ENCODE measurements at places on chromosomes 2 and 18.

- no peak for DNase-seq
Observed at GRCh38 chr2:145067549-145068030, 547.7 kb upstream of the ZEB2 start.

DNA sequence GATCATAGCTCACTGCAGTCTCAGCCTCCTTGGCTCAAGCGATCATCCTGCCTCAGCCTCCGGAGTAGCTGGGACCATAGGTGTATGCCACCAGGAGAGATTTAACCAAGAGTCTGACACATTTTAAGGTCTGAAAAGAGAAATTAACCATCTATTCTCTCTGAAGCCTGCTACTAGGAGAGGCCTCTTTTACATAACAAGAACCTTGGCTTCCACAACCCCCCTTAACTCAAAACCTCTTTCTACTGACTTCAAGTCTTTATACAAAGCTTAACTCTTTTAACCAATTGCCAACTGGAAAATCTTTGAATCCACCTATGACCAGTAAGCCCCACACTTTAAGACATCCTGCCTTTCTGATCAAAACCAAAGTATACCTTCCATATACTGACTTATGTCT is 279.9 kb upstream of the CELF4 start:
- no peak for DNase-seq

GRCh38 chr2:213022987-213023386 is 128.4 kb downstream of the IKZF2 start:
- DNase-seq: no peak

GRCh38 chr2:18721038-18721922 is 131.9 kb upstream of the NT5C1B start:
- no peak for DNase-seq

DNA sequence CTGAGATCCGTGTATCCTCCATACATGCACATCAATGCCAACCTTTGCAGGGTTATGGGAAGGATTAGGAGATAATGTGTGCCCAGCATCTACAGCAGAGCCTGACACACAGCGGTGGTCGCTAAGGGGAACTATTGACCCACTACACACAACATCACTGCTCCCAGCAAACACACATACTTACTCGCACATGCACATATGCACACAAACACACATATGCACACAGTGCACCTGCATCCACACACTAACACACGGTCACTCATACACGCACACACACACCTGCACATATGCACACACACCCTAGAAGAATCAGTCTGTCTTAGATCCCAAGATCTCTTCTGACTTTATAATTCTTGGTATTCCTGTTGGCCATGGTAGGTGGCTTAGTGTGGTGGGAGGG is 118.3 kb downstream of the GYPC start:
- DNase-seq: no peak

DNA sequence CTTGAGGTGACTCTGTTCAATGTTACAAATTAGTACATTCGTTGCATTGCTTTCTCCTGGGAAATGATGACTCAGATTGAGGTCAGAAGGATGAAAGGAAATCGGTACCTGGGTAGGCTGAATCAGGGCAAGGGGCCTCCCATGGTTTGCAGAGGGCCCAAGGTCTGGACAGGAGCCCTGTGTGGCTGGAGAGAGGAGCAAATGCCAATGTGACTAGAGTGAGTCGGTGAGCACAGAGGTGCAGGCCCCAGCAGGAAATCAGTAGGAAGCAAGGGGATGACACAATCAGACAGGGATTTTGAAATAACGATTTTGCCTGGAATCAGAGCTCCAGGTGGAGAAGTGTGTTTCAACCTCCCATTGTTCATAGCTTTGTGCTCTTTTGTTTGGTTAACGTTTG is 118.9 kb downstream of the CCDC102B start:
- DNase-seq: no peak

DNA sequence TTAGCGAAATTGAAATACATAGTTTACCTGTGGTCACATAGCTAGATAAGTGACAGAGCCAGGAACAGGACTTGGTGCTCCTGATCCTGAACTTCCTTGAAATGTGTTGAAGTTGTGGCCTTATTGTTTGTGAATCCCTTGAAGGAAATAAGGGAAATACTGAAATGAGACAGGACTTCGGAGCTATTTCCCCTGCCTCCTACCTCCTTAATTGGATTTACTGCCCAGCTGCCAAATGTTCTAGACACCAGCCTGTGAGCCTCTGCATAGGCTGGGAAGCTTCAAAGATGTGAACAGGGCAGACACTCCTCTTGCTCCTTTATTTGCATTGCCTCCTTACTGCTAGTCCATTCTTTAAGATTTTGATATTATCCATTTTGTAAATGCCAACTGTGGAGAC is 135.2 kb downstream of the PRPF40A start:
- no peak for DNase-seq
